ENCODE measurements at places on chromosomes 5 and 9. TPM values are rescaled to one million over a fixed set of nuclear protein-coding genes. Genes with fewer than 3 reads are reported as not detected.

The C8G gene
- total RNA-seq = 10.8 TPM

- no peak for DNase-seq
Measured at GRCh38 chr9:38126730-38127129, 57.7 kb upstream of the SHB start.

The CDKN2B gene
- total RNA-seq = 1.8 TPM

DNA sequence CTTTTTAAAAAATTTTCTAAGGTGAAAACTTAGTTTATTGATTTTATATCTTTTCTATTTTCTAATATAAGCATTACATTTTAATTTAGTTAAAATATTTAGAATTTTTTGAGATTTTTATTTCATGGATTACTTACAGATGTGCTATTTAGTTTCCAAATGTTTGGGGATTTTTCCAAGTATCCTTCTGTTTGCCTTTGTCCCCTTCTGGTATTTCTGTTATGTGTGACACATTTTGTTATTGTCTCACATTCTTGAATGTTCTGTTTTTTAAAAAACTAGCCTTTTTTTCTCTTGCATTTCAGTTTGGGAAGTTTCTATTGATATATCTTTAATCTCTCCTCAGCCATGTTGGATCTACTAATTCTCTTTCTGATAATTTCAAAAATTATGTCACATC, 234.9 kb downstream of the FAM170A start:
- DNase-seq = no peak

DNA sequence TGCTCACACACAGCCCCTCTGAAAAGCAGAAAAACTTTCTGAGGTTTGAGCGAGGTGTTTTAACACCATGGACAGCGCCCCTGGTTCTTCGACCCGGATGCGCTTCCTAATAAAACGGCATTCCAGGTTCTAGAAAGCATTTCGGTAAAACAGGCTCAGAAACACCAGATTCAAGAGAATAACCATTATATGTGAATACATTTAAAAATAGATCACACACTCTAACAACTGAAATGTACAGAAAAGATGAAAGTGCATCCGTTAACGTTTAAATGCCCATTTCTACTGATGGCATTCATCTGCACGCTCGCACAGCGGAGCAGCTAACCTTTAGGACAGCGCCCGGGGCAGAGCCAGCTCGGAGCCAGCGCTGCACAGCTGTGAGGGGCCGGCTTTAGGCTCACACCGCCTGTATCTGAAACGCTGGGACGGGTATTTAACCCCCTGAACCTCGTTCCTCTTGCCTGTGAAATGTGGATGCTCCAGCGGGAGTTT, 26.3 kb upstream of the TENT4A start:
- peak; percentile 67 for DNase-seq

DNA sequence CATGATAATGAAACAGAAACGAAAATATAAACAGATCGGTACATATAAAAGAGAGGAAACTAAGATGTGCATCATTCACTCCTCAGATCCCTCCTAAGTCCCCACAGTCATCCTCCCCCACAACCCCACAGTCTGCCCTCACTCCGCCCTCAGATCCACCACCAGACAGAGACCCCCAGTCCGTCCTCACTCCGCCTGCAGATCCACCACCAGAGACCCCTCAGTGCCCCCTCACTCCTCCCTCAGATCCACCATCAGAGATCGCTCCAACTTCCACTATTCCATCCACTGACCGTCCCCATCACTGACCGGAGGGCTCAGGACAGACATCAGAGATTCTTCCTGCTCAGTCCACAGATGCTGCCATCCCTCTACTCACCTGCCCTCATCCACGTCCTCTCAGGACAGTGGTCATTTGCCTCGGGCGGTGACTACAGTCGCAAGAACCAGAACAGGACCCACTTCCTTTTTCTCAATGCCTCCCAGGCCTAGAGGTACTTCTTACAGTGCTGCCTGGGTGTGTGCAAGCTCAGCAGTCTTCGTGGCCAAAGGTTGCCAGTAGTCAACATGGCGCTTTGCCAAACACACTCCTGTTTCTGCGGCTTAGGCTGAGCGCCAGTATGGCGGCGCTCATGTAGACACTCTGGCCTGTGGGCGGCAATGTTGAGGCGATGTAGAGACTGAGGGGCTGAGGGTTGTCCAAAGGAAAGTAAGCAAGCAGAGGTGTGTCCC, 8.3 kb upstream of the SPATA31C1 start:
- no peak for DNase-seq

- no peak for DNase-seq
Measured at GRCh38 chr5:151672516-151672915, 14.2 kb downstream of the SPARC start.

GRCh38 chr9:118761016-118761790, 608.0 kb downstream of the BRINP1 start:
- DNase-seq = no peak

DNA sequence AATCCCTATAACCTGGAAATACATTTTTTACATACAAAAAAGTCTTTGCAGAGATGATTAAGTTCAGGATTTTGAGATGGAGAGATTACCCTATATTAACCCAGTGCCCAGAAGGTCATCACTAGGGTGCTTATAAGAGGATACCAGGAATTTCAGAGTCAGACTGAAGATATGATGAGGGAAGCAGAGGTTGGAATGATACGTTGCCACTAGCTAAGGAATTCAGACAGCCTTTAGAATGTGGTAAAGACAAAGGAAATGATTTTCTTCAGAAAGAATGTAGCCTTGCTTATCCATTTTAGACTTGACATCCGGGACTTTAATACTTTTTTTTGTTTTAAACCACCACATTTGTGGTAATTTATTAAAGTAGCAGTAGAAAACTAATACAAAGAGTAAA, 2176.8 kb upstream of the C9orf72 start:
- DNase-seq = peak; percentile 2

The TAS2R1 gene
- total RNA-seq = not detected

The CCDC171 gene
- 2.9 TPM for total RNA-seq

GRCh38 chr5:92518318-92518904, 1062.6 kb downstream of the NR2F1-AS1 start:
- peak; percentile 67 for DNase-seq

DNA sequence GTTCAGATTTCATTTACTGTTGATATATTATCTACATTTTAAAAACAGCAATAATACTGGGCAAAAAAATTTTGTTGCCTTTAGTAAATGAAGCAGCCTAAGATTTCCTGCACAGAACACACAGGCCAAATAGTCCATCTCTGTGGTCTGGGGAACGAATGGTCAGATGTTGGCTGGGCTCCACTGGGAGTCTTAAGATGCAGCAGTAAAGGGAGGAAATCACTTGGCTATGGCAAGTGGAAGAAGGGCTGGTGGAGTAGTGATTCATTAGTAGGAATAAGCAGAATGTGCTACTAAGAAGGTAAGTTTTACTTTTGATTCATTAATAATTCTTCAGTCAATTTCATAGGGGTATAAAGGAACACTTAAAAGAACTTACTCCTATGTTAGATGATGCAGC, 91.1 kb upstream of the ARRDC3 start:
- DNase-seq = no peak

- DNase-seq = no peak
Measured at GRCh38 chr5:117999939-118000549, 988.3 kb downstream of the DTWD2 start.

DNA sequence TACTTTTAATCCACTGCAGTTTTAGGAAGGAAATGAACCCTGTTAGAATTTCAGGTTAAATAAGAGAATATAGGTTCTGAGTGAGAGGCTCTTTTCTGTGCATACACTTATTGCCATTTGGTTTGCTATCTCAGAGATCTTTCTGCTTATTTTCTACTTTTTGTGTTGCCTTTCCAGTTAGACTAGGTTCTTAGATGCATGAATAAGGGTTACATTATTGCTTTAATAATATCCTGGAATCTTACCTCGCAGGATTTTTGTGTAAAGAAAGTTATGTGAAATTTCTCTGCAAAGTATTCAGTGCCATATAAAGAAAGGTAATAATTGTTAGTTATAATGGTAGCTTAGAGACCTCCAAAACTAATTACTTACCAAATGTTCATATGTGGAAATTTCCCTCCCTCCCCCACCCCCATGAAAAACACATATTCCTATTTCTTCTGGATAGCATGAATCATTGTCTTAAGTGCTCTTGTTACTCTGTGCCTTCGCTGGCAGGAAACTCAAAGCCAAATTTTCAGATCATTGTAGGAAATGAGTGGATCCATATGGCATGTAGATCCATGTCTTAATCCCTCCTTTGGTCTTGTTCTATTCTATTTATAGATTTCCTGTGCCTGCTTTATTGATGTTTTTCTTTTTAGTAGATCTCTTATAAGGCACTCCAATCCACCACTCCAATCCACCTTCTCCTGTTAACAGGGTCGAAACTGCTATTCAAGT, 2.7 kb upstream of the APBA1 start:
- DNase-seq = peak; percentile 72

GRCh38 chr5:14930486-14930885, 58.9 kb upstream of the ANKH start:
- peak; percentile 30 for DNase-seq

DNA sequence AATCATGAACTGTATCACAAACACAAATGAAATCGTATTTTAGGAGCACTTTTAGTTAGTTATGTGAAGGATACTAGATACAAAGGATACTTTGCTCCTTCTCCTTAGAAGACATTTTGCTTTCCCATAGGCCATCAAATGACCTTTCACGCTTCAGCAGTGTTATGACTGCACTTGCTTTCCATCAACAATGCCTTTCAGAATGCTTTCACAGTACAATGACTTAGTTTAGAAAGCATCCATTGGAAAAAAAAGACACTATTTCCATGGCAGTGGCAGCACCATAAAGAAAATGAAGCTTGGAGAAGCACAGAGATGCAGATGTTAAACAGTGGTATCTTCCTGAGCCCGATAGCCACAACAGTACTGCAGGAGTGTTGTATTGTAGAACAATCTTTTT, 203.9 kb downstream of the PCSK1 start:
- DNase-seq = no peak

The SEMA4D gene
- total RNA-seq = 14.5 TPM

DNA sequence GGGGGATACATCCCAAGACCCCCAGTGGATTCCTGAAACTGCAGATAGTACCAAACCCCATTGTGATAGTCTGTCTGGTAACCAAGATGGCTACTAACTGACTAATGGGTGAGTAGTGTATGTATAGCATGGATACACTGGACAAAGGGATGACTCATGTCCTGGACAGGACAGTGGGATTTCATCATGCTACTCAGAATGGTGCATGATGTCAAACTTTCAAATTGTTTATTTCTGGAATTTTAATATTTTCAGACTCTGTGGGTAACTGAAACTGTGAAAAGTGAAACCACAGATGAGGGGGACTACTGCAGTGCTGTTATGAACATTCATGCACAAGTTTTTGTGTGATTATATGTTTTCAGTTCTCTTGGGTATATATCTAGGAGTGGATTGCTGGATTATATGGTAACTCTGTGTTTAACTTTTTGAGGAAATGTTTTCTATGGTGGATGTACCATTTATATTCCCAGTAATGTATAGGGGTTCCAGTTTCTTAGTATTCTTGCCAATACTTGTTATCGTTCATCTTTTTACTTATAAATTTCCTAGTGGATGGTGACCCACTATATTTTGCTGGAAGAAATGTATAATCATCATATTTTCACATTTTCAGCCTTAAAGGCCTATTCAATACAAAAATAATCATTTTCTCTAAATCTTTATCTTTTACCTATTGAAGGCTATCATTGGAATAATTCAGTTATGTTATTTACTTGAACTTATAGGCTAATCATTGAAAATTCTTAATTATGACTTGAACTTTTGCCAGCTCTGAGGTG, 140.9 kb downstream of the NR3C1 start:
- DNase-seq = peak; percentile 89

DNA sequence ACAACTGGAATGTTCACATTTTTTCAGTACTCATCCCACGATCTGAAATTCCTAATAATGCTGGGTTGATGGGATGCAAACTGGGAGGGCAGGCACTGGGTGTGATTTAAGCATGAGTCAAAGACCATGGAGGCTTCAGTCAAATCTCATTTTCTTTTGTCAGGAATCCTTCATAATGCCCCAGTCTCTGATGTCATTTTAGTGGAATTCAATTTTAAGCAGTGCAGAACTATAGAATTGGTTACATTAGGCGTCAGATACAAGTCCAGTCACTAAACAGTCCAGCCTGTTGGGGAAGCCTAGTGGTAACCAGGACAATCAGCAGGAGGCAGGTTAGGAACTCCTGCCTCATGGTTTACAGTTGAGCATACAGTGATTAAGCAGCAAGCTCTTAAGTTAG, 41.0 kb upstream of the TMEM215 start:
- no peak for DNase-seq

The FAM53C gene
- total RNA-seq = 45.4 TPM

DNA sequence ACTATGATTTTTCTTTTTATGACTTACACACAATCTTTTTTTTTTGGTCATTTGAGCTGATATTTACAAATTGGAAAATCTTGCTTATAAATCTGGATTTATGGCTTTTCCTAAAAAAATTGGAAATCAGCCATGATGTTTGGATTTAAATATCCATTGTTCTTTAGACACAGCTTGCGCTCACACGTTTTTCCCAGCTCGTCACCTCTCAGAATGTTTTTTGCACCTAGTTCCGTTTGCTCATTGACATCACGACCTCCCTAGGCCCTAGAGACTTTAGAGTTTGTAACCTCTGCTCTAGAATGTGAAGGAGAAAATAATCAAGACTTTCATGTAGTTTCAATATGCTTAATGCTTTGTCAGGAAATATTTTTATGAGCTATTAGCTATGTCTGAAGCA, 930.5 kb downstream of the TLE4 start:
- DNase-seq = no peak

DNA sequence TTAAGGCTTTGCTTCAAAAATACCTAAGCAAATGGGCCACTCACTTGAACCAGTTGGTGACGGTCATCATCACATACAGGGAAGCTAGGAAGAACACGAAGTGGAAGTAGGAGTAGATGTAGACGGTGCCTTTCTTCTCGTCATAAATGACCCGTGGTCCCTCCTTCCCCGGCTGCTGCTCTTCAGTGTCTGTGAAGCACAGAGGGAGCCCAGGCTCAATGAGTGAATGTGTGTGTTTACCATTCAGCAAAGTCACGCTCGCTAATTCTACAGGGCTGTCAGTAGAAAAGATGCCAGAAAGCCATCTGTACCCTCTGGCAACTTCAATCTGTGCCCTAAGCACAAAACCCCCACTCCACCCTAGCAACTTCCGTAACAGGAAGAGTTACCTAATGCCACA, 109.8 kb downstream of the SERINC5 start:
- no peak for DNase-seq

GRCh38 chr5:149837680-149838269, 106.8 kb downstream of the PDE6A start:
- DNase-seq = peak; percentile 77

The CATSPER3 gene
- total RNA-seq = 0.07 TPM

The ANKRD34B gene
- not detected for total RNA-seq

The ORM2 gene
- not detected for total RNA-seq
